ENCODE measurements at places on chromosomes 7 and 10. TPM values are rescaled to one million over a fixed set of nuclear protein-coding genes. Genes with fewer than 3 reads are reported as not detected.

Gene LRRTM3
- total RNA-seq: not detected

Gene MSMB
- total RNA-seq: not detected

Gene NPSR1
- total RNA-seq: not detected

DNA sequence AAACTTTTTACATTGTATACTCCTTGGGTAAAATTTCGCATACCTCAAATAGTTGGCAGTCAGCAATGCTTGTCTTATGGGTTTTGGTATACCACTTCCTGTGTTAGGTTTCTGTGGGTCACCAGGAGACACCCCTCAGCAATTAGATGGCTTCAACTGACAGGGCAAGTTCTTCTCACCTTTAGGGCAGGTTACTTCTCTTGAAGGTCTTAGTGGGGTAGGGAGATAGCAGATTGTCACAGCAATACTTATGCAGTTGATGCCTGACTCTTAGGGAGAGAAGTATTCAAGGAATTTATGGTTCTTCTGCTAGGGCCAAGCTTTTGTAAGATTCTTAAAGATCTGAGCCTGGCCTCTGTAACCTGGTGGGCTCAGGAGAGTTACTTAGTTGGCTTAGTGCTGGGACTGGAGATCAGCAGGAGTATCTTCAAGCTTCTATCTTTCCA is 42.9 kb downstream of the MKLN1 start:
- DNase-seq: peak; percentile 61

- DNase-seq: no peak
These were observed 411.8 kb downstream of the SDK1 start for GRCh38 chr7:3712841-3713240.

DNA sequence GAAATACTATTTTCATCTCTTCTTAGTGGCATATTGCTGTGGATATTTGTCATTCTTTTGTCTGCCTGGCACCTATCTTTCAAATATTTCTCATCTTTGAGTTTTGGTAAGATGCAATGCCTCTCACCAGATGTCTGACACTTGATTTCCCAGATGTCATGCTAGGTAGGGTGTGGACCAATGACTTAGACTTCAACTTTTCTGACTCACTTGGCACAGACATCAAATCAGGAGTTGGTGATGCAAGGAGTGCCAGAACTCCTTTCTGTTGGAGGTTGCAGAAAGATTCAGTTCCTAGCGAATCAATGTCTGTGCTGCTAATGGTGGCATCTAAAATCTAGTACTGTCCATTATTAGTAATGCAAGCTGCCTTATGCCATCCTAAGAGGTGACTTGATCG is 216.9 kb upstream of the FERD3L start:
- peak; percentile 52 for DNase-seq

GRCh38 chr7:94135180-94135579 is 131.0 kb upstream of the BET1 start:
- DNase-seq: no peak

DNA sequence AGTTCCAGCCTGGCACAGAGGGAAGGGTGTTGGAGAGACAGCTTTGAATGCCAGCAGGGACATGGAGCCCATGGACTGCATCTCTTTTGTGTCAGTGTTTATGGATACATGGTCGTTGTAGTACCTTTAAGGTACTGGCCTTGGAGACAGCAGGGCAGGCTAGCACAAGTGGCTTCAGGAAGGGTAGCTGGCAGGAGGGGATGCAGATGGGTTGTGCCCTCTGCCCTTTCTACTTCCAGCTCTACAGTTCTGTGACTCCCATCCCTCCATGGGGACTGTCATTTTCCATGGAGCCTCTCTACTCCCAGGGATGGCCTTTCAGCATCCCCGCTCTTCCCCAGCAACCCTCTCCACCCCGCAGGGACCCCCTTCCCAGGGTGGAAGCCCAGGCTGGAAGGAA is 25.1 kb downstream of the POLL start:
- DNase-seq: no peak

All from A172 (cell line).